ENCODE measurements at places on chromosomes 7 and 10. TPM values are rescaled to one million over a fixed set of nuclear protein-coding genes. Genes with fewer than 3 reads are reported as not detected.

DNA sequence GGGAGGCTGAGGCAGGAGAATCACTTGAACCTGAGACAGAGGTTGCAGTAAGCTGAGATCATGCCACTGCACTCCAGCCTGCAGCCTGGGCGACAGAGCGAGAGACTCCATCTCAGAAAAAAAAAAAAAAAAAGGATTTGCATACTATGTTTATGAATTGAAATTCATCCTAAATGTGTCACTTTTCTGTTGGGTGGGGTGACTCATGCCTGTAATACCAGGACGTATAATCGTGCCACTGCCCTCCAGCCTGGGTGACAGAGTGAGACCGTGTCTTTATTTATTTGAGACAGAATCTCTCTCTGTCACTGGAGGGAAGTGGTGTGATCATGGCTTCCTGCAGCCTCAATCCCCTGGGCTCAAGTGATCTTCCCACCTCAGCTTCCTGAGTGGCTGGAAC, 5.8 kb downstream of the ZNF212 start:
- no peak for DNase-seq

- DNase-seq: no peak
Measured at GRCh38 chr10:105585753-105586152, 944.7 kb downstream of the SORCS3 start.

- DNase-seq: no peak
Measured at GRCh38 chr10:122198631-122199030, 72.5 kb upstream of the BTBD16 start.

Gene SPDYE6
- total RNA-seq: not detected

Gene ANKRD61
- total RNA-seq: 0.27 TPM

Measured in sciatic nerve (tissue), 2 donors.